Activated naive CD8-positive, alpha-beta T cell treated with anti-CD3 and anti-CD28 coated beads, Interleukin-2, amount 50 U/mL, for 16 hours (primary cell): ENCODE measurements at places on chromosomes 11 and 22.

DNA sequence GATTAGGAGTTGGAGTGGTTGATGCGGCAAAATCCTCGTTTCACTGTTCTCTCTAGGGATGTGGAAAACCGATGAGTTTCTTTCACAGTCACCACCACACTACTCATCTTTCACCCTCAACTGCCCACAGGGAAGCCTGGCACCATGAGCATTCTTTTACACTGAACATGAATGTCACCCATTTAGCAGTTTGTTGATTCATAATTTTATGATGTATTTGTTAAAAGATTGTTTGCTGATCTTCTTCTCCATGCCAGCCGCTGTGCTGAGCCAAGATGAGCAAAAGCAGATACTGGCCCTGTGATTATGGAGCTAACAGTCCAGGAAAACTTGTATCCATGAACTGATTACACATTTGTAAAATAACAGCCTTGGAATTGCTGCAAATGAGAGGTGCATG, 3.9 kb upstream of the SCGB1D2 start:
- DNase-seq: no peak

- DNase-seq: no peak
Observed at GRCh38 chr11:18726040-18726439, at the start of gene IGSF22. Gene IGSF22, minus strand, starts transcription at chr11:18726188. Its CDS starts 1,952 bp downstream, at chr11:18724236.

GRCh38 chr11:60699284-60699691, at the start of gene MS4A8:
Gene MS4A8, plus strand, starts transcription at chr11:60699612. Its CDS starts 1,249 bp downstream, at chr11:60700861.
- DNase-seq: no peak

DNA sequence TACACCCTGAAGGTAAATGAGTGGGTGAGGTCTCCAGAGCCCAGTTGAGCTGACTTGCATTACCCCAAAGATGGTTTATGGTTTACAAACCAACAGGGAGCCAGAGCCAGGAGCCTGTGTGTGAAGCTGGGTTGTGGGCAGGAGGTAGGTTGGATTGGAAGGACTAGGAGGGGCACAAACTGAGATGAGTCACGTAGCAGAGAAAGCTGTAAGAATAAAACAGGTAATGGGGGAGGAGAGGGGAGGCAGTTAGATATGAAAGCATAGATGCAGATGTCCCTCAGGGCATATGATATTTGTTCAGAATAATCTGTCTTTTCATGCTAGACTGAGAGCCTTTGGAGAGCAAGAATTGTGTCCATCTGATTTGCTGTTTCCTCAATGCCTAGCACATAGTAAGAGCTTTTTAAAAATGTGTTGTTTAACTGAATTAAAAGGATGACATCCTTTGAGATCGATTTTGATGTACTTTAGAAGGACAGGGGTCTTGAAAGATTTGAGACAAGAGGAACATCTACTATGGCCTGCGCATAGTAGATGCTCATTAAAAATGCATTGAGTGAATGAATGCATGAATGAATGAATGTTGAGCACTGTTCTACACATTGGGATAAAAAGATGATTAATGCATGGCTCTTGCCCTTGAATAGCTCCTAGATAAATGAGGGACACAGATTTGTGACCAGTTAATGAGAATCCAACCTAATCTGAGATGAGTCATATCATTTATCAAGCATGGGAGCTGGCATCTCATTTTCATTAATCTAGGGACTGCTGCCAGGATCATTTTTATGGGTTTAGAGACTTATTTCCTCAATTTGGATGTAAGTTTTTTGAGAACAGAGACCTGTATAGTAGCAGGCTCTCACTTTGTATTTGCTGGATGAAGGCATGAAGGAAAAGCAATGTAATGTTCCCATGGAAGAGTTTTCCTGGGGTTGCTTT, 175.8 kb upstream of the BDNF start:
- no peak for DNase-seq

DNA sequence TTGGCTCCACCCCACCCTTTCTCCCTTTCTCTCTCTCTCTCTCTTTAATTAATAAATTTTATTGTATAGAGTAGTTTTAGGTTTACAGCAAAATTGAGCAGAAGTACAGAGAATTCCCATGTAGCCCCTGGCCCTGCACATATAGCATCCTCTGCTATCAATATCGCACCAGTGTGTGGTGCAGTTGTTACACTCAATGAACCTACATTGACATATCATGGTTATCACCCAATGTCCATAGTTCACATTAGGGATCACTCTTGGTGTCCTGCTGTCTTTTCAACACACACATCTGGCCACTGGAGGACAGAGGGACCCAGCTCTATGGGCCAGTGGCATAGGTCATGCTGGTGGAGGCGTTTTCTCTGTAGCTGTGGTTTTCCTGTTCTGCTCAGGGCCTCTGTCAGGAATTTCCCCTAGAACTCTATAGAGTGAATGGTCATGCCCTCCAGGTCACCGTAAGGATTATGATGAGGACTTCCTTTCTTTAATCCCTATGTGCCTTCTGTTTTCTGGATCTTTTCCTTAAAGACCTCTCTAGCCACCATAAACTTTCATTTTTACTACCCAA, 98.2 kb upstream of the NAV2 start:
- DNase-seq: no peak

- DNase-seq: no peak
Observed at GRCh38 chr11:19577391-19577975, 135.2 kb upstream of the NAV2 start.

DNA sequence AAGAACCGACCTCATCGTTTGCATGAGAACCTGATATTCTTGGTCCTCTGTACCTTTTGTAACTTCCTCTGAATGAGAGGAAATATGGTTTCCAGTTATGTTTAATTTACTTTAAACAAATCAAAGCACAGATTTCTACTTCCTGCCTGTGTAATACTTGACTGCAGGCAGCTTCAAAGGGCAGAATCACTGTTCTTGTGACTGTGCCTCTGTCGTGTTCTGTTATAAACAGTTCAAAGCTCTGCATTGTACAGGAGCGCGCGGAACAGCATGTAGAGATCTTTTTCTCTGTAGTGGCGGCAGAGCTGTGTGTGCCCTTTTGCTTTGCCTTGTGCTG, 73.2 kb upstream of the CLDN5 start:
- no peak for DNase-seq
